SK-N-SH (cell line): ENCODE measurements at places on chromosomes 3 and 15. TPM values are rescaled to one million over a fixed set of nuclear protein-coding genes. Genes with fewer than 3 reads are reported as not detected.

DNA sequence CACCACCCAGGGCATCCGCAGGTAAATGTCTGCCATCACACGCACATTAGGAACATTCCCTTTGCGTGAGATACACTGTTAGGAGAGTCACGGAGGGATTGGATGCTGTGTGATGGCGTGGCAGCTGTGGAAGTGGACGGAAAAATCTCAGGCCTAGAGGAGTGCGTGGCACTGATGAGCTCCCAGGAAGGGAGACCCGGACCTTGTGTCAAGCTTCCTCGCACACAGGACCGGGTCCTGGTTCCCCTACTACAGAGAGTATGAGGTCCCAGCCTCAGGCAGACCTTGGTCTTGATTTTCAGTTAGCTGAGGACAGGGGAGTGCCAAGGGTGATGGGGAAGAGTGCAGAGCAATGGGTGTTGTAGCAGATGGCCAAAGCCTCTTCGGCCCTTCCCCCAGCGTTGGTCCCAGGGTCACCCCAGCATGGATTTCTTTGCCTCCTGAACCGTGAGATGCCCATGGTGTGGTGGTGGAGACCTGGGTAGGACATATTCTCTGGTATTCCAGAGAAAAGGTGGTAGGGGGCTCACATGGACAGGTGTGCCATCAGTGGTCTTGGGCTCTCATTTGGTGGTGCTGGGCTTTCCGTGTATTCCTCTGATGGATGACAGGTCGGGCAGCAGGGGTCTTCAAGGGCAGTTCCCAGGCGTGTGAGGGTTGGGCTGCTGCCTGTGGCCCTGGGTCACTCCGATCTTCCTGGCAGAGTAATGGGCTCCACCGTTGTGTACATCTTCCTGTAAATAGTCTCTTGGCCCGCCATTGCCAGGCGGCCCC, 105.1 kb downstream of the SNRPN start:
- DNase-seq, result no peak

DNA sequence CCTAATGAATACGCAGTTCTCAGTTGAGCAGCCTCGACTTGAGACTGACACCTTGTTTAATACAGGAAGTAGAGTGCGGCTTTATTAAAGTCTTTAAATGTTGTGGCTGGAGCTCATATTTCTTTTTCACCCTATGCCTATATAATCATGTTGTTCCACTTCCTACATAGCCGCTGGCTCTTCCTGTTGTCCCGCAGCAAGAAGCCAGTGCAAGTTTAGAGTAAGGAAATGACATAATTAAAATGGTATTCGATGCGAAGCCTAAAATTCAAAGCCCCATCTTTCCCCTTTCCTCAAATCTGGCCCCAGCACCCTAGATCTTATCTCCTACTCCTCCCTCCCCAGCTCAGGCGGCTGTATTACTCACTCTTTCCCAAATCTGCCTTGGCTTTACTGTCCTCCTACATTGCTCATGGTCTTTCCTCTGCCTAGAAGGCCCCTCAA, 7.5 kb upstream of the PHLDB2 start:
- no peak for DNase-seq

DNA sequence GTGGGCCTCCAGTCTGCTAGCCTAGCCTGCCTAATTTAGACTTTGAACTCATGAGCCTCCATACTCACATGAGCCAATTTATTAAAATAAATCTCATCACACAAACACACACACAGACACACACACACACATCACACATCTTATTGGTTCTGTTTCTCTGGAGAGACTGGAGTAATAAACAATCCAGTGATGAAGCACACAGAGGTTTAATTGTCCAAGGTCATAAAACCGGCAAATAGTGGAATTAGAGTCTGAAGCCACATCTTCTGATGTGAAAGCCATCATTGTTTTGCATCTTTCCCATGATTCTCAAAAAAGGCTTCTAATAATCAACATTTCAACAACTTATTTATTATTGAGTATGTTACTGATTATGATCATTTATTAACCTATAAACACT, 249.4 kb upstream of the KCNH8 start:
- DNase-seq, result no peak

GRCh38 chr3:34947834-34948233, 691.5 kb upstream of the ARPP21 start:
- no peak for DNase-seq

CKMT1B gene
- 1.8 and 3.1 TPM in 2 replicates for polyA plus RNA-seq

DNA sequence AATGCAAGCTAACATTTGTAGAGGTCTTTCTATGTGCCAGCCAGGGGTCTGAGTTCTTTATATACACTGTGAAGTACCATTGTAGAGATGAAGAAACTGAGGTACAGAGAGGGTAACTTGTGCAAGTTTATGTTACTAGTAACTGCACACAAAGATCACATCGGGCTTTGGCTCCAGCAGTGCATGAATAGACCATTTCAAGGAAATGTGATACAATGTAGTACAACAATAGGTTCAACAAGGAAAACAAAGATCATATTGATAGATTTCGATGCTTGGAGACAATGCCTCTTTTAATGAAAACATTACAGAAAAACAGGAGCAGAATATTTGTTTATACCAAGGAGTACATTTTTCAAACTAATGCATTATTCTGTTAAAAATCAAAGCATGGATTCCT, 115.3 kb downstream of the POLR2M start:
- no peak for DNase-seq

DUOX2 gene
- 0.02 TPM in 1 of 2 replicates, not detected in the other for polyA plus RNA-seq

CHRNA5 gene
- 5.3 and 5.5 TPM in 2 replicates for polyA plus RNA-seq

- DNase-seq, result no peak
Observed at GRCh38 chr3:59234884-59235633, 185.2 kb upstream of the CFAP20DC start.

DNA sequence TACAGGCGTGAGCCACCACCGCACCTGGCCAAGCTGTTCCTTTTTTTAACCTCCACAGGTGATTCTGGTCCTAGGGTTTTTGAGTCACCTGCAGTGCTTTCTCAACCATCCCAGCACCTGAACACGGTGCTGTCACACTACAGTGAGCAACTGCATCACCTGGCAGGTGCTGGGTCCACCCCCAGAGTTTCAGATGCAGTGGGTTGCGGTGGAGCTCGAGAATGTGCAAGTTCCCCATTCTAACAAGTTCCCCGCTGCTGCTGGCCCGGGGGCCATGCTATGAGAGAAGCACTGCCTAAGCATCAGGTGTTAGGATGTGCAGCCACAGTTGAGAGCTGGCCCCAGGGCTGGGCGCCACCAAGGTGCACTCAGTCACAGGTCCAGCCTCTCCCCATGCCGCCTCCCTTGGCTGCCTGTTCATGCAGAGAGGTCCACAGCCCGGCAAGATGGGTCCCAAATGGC, 18.0 kb downstream of the ISG20 start:
- DNase-seq, result no peak

DNA sequence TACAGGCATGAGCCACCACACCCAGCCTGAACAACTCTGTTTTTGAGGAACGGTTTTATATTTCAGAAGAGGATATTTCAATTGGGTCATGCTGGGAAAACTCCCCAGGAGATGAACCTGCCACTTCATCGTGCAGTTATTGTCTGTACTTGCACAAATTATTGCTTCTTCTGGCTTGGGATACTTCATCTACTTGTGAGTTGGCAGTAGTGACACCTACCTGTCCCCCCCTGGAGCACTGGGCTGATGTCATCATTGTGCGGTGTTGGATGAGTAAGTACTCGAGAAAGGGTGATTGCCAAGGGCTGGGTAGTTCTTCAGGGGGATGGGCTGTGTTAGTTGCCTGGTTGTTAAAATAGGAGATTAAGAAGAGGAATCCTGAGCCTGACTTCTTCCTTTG, 85.1 kb upstream of the SAMMSON start:
- DNase-seq, result no peak

DNA sequence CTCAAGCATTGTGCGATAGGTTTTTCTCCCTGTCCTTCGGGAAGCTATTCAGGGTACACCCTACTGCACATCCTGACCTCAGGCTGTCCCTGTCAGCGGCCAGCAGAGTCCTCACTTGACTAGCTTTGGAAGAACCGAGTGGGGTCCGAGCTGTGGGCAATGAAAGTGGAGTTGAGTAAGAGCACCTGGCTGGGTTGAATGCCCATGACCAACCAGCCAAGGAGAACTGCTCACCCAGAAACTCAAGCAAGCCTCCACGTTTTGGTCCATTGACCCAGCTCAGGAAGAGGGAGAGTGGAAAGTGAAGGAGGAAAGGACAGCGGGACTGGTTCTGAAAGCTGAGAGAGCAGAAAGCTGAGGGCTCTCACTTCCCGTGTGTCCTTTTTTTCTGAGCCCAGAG, 36.0 kb upstream of the HDGFL3 start:
- no peak for DNase-seq

ZNF620 gene
- polyA plus RNA-seq, result 2.0 and 2.5 TPM in 2 replicates

RPS17 gene
- 8,662 and 9,168 TPM in 2 replicates for polyA plus RNA-seq

DNA sequence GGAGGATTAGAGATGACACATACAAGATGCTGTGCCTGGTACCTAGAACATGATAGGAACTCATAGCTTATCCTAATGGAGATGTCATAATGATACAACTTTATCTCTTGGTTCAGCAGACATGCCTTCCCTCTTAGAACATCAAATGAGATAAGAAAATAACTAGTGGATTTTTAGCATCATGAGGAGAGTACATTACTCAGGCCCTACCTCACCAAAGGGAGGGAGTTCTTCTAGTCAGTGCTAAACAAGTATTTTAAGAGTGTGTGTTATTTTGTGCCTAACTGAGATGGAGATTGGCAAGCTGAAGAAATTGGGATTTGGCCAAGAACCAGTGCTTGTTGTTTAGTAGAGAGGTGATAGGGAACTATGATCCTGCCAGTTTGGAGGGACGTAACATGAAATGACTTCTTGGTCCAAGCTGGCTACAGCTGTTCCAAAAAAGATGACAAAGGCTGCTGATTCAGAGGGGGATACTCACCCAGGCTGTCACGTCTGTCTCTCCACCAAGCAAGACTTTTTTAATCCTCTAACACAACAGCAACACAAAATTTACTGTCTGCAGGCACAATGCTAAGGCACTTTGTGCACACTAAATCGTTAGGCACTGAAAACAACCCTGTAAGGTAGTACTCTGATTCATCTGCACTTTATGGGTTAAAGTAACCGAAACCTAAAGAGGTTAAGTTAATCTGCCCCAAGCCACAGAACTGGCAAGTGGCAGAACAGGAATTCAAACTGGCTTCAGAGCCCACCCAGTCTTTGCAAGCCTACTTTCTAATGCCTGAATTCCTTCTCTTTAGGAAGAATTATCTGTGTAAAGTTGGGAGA, 126.5 kb downstream of the CMSS1 start:
- no peak for DNase-seq

DNA sequence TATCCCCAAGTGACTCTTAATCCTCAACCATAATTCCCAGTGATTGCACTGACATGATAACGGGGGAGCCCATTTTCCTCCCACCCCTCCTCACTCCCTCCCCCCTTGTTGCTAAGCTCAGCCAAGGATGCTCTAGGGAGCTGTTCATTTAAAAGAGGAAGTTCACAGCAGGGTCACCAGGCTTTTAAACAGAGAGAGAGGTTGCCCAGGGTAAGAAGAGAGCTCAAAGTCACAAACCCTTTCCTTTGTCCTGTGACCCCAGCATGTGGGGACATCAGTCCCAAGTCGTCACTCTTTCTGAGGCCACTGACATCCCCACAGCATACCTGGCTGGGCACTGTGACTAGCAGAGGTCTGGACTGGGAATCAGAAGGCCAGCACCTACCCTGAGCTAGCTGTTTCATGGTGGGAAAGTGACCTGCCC, 144.1 kb downstream of the RORA start:
- peak; percentile 70 for DNase-seq

GRCh38 chr3:51937014-51937413, 4.7 kb downstream of the RRP9 start:
- no peak for DNase-seq

GRCh38 chr3:50585919-50586762, 16.8 kb downstream of the HEMK1 start:
- DNase-seq, result no peak

LRRC31 gene
- not detected in 2 replicates for polyA plus RNA-seq

- no peak for DNase-seq
Observed at GRCh38 chr3:62870321-62870720, 4.9 kb downstream of the CADPS start.
